ENCODE measurements at places on chromosomes 11 and 22.
A peak's percentile ranks its signal among the peaks of the same experiment; 100 is the strongest.

DNA sequence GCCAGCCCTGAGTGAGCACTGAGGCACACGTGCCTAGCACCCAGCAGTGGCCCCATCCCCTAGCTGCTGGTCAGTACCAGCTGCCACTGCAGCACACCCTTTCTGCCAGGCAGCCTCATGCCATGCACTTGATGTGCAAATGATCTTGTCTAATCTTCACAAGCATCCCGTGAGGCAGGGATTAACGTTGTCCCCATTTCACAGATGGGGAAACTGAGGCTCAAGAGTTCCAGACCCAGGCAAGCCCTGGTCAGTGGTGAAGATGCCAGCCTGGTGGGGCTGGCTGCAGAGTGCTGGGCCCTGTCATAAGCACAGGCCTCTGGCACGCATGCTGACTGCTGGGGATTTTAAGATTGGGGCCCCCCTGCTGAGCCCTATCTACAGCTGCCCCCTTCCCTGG, 8.4 kb upstream of the CDKN1C start:
- DNase-seq: no peak

- DNase-seq: no peak
Measured at GRCh38 chr22:33224841-33225240, 166.7 kb upstream of the SYN3 start.

DNA sequence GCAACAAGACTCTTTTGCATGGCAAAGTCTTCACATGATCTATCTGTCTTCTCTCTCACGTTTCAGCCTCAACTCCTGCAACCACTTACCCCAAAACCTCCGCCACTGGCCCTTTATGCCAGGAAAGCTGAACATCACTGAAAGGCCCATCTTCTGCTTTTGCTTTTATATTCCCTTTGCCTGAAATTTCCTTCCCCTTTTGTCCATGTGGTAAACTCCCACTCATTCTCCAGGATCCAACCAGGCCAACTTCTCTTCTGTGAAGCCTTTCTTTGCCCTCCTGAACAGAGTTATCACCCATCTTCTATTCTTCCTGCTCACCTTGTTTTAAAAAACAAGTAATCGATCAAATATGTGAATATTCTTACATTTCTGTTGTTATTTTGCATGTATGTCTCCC, 117.8 kb downstream of the WNT11 start:
- no peak for DNase-seq

DNA sequence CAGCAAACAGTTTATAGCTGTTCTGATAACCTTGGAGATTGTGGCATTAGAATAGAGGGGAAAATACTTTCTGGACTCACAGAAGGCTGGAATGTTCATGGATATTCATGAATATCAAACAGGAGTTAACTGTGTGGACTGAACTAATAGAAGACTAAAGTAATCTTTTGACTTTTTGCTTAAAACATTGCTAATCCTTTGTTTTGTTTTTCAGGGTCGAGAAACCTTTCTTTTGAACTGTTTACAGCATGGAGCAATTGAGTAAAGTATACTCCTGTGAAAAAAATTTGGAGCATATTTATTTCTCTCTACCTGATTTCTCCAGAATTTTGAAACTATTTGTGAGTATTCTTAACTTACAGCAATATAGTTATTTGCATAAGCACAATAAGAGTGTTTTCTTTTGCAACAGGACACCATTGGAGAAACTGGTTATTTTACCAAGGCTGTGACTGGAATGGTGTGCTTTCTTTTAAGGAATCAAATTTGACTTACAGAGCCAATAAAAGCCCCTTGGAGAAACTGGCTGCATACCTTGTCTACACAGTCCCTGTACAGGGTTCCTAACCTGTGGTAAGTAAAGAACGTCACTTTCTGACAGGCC, 821.6 kb downstream of the TBC1D22A start:
- no peak for DNase-seq

GRCh38 chr22:20566420-20567260, 59.2 kb downstream of the MED15 start:
- DNase-seq: no peak

DNA sequence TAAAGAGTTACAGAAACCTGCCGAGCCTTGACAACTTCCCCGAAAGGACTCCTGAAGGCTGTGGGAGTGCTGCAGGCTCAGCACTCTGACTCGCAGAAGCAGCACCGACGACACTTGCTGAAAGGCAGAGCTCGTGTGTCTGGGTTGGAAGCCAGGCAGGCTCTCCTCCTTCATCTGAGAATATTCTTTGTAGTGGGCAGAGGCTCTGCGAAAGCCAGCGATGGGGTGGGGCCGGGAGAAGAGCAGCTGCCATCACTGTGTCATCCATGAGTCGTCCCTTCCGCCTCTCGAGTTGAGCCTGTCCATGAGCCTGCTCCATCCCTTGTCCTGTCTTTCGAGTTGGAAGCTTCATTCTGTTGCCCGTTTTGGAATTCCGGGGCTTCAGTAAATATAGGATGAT, 11.9 kb downstream of the GLB1L2 start:
- no peak for DNase-seq

GRCh38 chr11:6682936-6683861, at the start of gene MRPL17:
MRPL17 (minus strand) TSS chr11:6683340; CDS start chr11:6683296, 44 bp downstream.
- peak; percentile 92 for DNase-seq

GRCh38 chr11:72755713-72756285, 3.6 kb upstream of the ARAP1 start:
- no peak for DNase-seq
